Dorsolateral prefrontal cortex (tissue), 122 donors: ENCODE measurements at places on chromosomes 1 and 21. TPM values are rescaled to one million over a fixed set of nuclear protein-coding genes. Genes with fewer than 3 reads are reported as not detected.

GRCh38 chr21:25313829-25314228, 293.5 kb downstream of the MRPL39 start:
- DNase-seq, result no peak

GRCh38 chr1:63773496-63773814, 362 bp upstream of the ROR1 start:
- no peak for DNase-seq

GRCh38 chr1:43558346-43558841, 27.7 kb downstream of the PTPRF start:
- peak; percentile 52 for DNase-seq

- DNase-seq, result no peak
Observed at GRCh38 chr21:36210779-36211659, 54.4 kb downstream of the DOP1B start.

DNA sequence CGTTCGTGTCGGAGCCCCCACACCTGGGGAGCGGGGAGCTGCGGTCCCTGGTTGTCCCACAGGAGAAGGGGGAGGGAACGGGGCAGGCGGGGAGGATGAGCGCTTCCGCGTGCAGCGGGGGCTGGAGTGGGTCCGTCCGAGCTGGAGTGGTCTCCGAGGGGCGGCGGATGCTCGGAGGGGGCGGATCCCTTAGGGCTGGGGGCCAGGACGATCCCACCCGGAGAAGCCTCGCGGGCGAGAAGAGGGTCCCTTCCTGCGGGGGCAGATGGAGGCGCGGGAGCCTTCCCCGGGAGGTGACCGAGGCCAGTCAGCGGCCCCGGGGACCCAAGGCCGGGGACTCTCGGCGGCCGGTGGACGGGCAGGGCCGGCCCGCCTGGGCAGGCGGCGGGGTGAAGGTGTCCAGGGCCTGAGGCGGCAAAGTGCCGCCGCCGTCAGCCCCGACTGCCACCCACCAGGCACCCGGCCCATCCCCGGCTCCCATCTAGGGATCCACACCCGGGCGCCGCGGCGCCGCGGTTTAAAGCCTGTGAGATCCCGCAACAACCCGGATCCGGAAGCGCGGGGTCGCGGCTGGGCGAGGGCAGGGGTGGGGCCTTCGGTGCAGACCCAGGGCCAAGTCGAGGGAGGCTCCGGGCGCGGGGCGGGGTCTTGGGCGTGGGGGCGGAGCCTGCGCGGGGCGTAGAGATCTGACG, 5.3 kb upstream of the CCDC27 start:
- DNase-seq, result peak; percentile 89

- DNase-seq, result no peak
Observed at GRCh38 chr1:11748294-11749202, 12.6 kb downstream of the AGTRAP start.

- DNase-seq, result no peak
Observed at GRCh38 chr1:27527223-27527889, 37.4 kb upstream of the WASF2 start.

- DNase-seq, result peak; percentile 85
Observed at GRCh38 chr21:45554477-45555175, 12.4 kb upstream of the SLC19A1 start.

DNA sequence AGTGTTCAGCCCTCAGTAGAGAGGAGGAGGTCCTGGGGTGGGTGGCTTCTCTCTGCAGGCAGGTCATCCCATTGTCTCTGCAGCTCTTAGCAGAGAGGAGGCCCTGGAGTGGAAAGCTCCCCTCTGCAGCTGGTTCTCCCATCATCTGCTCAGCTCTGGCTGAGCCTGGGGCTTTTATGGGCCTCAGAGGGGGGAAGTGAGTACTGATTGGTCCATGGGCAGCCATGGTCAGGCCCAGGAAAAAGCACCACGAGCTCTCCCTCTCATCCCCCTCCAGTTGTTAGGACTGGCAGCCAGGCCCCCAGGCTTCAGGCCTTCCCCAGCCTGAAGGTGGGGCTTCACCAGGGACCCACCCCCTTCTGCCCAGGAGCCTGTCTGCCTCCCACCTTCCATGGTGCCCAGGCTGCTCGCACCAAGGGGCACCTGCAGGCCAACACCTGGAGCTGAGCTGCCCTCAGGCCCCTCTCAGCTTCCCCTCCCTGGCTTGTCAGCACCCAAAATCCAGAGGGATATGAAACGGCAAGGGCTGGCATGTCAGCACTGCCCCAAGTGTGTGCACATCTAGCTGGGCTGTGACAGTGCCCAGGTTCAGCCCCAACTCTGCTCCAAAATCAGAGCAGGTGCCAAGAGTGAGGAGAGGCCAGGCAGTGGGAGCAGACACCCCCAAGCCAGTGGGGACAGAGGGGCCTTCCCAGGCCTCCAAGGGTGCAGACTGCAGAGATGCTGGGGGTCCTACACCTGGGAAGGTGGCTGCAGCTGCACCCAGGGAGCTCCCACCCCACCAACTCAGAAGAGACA, 449.0 kb downstream of the MATN1 start:
- no peak for DNase-seq

- DNase-seq, result no peak
Observed at GRCh38 chr1:219784660-219785381, 143.5 kb downstream of the SLC30A10 start.

DNA sequence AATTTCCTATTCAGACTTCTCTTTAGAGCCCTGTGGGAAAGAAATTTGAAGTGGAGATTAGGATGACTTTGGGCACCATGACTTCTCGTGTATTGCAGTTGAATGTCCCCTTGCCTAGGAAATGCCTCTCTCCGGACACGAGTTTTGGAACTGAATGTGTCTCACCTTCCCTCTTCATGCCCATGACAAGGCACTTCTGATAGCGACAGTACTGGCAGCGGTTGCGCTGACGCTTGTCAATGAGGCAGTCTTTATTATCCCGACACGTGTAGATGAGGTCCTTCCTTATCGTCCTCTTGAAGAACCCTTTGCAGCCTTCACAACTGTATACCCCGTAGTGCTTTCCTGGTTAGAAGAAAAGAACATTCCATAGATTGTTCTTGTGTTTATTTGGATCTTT, 28.1 kb downstream of the RXRG start:
- DNase-seq, result no peak

DNA sequence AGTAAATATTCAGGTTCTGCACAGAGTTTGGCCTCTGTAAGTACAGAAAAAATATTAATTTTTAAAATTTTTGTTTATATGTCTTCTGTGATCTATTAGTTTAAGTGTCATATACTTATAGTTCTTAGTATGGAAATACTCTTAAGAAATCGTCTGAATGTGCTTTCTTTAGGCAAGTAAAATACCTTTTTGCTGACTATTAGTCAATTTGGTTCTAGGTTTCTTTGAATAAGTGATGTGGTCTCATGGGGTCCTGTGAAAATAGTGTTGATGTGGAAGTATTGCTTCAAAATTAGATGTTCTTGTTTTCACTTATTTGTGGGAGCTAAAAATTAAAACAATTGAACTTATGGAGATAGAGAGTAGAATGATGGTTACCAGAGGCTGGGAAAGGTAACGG, 23.9 kb downstream of the MIGA1 start:
- no peak for DNase-seq

GRCh38 chr1:107943694-107944093, 21.3 kb downstream of the VAV3 start:
- no peak for DNase-seq

- no peak for DNase-seq
Observed at GRCh38 chr1:27609618-27610240, 5.8 kb upstream of the AHDC1 start.

DNA sequence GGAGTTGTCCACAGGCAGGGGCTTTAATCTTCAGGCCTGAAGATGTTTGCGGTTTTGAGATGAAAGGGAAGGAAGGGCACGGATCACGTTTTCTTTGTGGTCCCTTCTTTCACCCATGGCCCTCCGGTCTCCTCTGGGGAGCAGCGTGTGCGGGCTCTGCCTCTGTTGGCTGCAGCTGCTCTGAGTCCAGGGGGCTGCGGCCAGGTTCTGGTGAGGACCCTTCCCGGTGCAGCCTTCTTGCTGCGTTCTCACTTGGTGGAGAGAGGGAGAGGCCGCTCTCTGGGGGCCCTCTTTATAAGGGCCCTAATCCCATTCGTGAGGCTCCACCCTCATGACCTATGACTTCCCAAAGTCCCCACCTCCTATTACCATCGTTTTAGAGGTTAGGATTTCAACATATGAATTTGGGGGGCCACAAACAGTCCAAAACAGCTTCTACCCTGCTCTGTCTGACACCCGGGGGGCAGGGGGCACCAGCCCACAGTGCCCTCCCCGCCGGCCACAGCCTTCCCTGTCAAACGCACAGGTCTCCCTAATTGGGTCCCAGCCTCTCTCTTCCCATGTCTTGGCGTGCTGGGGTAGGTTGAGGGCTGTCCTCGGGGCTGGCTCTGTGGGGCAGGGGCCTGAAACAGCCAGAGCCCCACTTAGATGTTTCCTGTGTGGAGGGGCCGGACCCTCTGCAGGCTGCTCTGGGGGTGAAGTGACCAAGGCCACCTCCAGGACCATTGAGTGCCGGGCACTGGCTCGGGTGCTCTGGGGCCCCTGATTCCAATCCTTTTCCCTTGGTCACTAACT, 100.1 kb upstream of the C1orf174 start:
- no peak for DNase-seq

DNA sequence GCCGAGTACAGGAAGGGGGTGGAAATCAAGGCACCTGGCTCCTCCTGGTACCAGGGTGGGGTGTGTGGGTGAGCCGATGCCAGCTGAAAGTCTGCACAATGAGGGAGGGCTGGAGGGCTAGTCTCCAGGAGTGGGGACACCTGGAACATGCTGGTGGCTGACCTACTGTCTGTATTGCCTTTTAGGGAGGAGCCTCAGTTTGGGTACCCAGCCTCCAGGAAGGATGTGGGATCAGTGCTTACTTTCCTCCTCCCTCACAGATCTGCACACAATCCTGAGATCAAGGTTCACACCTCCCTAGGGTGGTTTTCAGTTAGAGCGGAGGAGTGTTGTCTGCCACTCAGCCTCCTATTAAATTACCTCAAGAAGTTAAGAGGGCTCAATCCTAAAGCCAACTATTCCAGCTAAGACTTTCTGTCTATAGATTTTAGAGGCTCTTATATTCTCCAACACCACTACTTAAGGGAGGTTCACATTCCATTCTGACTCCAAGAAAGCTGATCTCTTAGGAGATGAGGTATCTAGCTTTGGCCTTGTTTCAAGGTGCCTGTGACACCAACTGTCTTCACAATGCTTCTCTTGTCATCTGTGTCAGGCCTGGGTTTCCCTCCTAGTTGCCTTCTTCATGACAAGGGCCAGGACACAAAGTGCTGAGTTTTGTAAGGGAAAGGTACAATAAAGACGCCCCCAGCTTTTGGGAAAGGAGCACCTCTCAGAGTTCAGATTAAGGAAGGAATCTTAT, 15.7 kb downstream of the SSR2 start:
- no peak for DNase-seq

DNA sequence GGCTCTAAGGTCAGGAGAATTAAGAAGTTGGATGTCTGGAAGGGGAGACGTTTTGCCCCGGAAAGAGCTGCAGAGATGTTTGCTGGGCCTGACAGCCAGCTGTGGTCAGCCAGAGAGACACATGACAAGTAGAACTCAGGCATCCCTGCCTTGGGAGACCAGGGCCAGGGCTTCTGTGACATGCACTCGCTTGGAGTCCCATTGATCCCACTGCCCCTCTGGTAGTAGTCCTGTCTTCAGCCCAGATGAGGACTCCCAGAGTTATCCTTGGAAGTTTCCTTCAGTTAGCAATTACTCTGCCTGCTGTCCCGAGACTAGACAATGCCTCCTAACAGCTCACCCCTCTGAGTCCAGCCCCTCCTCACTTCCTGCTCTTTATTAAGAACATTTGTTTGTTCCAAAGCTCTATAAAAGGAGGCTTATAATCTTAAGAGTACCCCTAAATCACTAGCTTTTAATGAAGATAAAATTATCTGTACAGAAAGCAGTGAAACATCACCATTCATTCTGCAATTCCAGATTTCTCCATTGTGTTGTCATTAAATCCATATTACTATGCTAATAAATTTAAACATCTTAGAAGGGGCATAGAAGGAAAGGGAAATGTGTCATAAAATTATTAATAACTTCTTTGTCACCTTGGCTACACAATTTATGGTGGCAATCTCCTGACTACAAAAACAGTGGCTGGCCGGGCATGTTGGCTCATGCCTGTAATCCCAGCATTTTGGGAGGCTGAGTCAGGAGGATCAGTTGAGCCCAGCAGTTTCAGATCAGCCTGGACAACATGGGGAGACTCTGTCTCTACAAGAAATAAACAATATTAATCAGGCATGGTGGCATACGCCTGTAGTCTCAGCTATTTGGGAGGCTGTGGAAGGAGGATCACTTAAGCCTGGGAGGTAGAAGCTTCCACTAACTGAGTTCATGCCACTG, 94.2 kb downstream of the KCNK1 start:
- no peak for DNase-seq

DNA sequence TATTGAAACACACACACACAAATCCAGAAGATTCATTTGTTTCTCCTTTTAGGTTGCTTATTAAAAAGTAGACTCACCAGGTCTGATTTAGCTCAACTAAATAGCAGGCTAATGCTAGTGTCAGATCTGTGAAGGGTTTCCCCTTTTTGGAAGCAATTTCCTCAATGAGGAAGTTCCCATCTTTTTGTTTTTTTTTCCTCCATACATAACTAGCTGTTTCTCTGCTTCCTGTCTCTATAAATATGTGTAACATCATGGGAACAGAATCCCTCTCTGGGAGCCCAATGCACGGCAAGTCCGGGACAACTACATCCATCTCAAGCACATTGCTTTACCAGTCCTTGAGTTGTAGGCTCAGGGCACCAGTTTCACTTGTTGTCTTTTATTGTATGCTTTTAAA, 1421.1 kb downstream of the PLA2G4A start:
- DNase-seq, result no peak

DNA sequence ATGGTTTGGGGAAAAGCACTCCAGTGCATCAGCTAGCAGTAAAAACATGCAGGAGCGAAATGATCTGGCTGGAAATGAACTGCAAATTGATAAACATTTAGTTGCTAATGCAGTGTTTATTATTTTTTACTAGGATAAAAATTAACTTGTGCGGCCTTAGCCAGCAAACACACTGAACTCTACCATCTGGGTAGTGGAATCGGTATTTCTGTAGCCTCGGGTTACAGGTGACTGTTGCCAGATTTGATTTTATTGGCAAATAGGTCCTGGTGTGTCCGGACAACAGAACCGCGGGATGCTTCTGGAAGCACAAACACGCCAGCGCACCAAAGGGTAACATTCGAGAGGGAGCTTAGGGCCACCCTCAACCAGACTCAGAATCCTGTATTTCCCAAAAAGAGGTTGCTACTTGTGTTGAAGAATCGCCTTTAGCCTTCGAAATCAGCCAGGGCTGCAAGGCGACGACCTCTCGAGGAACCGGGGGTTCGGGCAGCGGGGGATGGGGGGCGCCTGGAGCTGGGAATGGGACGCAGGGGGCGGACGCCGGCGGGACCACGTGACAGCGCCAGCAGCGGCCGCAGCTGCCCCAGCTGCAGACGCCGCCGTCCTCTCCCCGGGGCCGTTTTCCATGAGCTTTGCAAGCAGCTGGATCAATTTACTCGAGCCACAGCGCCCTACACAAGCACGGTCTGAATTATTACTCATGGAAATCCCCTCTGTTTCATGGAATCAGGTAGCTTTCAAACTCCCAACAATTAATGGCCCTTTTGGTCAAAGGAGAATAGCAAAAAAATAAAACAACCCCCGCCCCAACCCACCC, 158.8 kb downstream of the TOMM20 start:
- peak; percentile 73 for DNase-seq

Gene GNAT2
- total RNA-seq, result not detected

Gene OR2T33
- total RNA-seq, result not detected

Gene FAM151A
- not detected for total RNA-seq

Gene NTMT2
- total RNA-seq, result not detected

Gene FAM177B
- total RNA-seq, result 1.6 TPM

Gene TPTE
- not detected for total RNA-seq

Gene RNU1-2
- total RNA-seq, result 5,403 TPM

Gene CLEC20A
- not detected for total RNA-seq

Gene OR2L3
- 1.4 TPM for total RNA-seq

Gene C1orf141
- 0.35 TPM for total RNA-seq
